Mammary epithelial cell (primary cell): ENCODE measurements at places on chromosomes 2 and 18. TPM values are rescaled to one million over a fixed set of nuclear protein-coding genes. Genes with fewer than 3 reads are reported as not detected.
A peak's percentile ranks its signal among the peaks of the same experiment; 100 is the strongest.

GRCh38 chr2:54858021-54858681 is 134.7 kb downstream of the EML6 start:
- DNase-seq = no peak

GRCh38 chr2:18820966-18821365 is 231.6 kb upstream of the NT5C1B start:
- DNase-seq = no peak

- DNase-seq = no peak
These were observed 96.4 kb upstream of the DNER start for GRCh38 chr2:229810786-229811185.

- DNase-seq = no peak
These were observed 66.1 kb downstream of the TMEFF2 start for GRCh38 chr2:192128655-192129054.

- no peak for DNase-seq
These were observed 1.2 kb upstream of the ME2 start for GRCh38 chr18:50877545-50878265.

- peak; percentile 20 for DNase-seq
These were observed 63.9 kb upstream of the ACVR1 start for GRCh38 chr2:157940024-157940423.

Gene TMEM18
- 9.2 TPM for total RNA-seq

DNA sequence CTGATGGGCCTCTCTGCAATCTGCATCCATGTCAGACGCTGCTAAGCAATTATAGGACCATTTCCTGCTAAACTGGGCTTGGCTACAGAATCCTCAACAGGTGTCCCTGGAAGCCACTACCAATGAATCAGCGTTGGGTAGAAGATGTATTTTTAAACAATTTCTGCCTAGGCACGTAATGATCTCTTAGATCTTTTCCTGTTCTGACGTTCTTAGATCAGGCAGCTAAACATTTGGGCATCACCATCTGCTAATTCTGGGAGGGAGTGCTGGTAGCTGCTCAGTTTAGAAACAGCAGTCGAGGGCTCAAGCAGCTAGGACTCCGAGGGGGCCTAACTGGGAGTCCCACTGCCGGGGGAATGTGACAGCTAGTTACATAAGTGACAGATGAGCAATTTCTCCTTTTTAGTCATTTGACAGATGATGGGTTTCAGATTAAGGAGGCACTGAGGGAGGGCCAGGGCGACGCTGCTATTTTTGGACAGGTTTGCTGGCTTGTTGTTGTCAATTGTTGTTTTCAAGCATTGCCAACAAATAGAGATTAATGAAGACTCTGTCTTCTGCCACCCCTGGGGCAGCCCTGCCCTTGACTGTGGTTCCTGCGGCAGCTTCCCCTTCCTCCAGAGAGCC is 92.7 kb downstream of the MRO start:
- no peak for DNase-seq

GRCh38 chr2:177717831-177718618 is 325.5 kb downstream of the AGPS start:
- DNase-seq = no peak

Gene FAM237A
- not detected in 2 replicates for total RNA-seq

Gene SRD5A2
- 0.08 TPM in 1 of 2 replicates, not detected in the other for total RNA-seq

Gene PJVK
- 1.3 TPM for total RNA-seq

Gene CRYGC
- total RNA-seq = 0.52 TPM in 1 of 2 replicates, not detected in the other

Gene GREB1
- 2.2 TPM for total RNA-seq

GRCh38 chr18:36303211-36303844 is 5.8 kb downstream of the FHOD3 start:
- DNase-seq = no peak

Gene STAT4
- total RNA-seq = 2.5 and 2.6 TPM in 2 replicates

- DNase-seq = no peak
These were observed 1.9 kb upstream of the ZFP36L2 start for GRCh38 chr2:43228321-43228751.

- DNase-seq = no peak
These were observed 233.8 kb downstream of the ICOS start for GRCh38 chr2:204170411-204170810.

Gene EVA1A
- total RNA-seq = 26.1 and 28.7 TPM in 2 replicates

DNA sequence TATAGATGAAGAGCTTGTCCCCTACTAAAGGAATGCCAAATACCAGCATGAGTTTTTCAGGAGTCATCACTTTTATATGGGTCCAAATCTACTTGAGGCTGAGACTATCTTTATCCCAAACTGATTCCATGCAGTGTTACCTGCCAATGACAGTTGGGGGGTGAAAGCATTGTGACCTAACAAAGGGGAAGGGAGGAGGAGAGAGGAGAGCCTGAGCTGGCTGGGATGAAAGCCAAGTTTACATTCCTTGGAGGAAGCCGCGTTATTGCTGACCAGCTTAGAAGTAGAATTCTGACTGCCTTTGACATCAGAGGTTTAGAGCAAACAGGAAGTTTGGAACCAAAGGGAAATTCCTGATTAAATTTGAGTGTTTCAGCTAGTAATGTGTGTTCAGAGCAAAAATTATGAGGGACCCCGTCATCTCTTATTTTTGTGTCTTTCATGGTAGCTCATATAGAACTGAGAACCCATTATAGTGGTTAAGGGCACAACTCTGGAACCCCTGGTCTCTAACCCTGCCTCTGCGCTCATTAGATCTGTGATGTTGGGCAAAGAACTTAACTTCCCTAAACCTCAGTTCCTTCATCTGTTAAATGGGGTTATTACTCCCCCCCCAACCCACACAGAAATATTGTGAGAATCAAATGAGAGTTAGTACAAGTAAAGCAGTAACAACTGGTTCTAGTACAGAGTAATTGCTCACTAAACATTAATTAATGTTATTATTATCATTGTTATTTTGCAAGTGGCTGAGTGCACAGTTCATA is 199.3 kb upstream of the EPAS1 start:
- peak; percentile 92 for DNase-seq

Gene SCG2
- total RNA-seq = not detected

Gene SKOR2
- total RNA-seq = not detected

GRCh38 chr2:164599954-164600589 is 21.2 kb downstream of the GRB14 start:
- peak; percentile 70 for DNase-seq

Gene FAM124B
- total RNA-seq = not detected

- no peak for DNase-seq
These were observed 6.6 kb upstream of the DNAH7 start for GRCh38 chr2:196075196-196075595.

GRCh38 chr2:239790721-239791120 is 234.4 kb downstream of the NDUFA10 start:
- DNase-seq = no peak

Gene WDR75
- 45.8 TPM for total RNA-seq

- DNase-seq = no peak
These were observed 263.5 kb upstream of the PXDN start for GRCh38 chr2:2007551-2008501.

- DNase-seq = no peak
These were observed 1142.1 kb downstream of the DPP10 start for GRCh38 chr2:115584507-115584906.

- DNase-seq = no peak
These were observed 57.3 kb downstream of the MTHFD2 start for GRCh38 chr2:74255660-74256213.

GRCh38 chr2:63364866-63365265 is 223.4 kb downstream of the WDPCP start:
- DNase-seq = no peak

GRCh38 chr2:216012830-216013079 is 596 bp downstream of the MREG start:
- DNase-seq = no peak

Gene ASB18
- total RNA-seq = not detected

- DNase-seq = no peak
These were observed 141.0 kb upstream of the KCTD1 start for GRCh38 chr18:26689226-26689879.

Gene ARHGEF4
- total RNA-seq = 48.8 TPM

GRCh38 chr2:230944123-230944653 is 19.1 kb upstream of the GPR55 start:
- no peak for DNase-seq

GRCh38 chr2:86807468-86808275 is 17.0 kb upstream of the CD8A start:
- peak; percentile 80 for DNase-seq

DNA sequence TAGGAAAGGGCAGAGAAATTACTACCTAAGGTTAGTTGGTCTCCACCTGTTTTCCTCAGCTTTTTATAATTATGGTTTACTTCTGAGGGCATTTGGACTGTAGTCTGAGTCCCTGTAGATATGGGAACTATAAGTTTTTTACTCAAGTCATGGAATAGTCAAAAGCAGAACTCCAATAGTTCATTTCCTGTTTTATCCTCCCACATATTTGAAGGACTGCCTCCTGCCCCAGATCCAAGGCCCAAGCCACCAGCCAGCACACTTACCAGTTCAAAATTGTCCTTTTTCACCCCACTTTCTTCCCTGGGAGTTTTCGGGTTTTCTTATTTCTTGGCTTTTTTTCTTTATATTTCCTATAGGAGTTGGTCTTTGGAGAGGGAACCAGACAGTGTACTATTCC is 164.1 kb downstream of the MBD5 start:
- DNase-seq = no peak

Gene CAVIN2
- 3.2 and 9.4 TPM in 2 replicates for total RNA-seq

- DNase-seq = peak; percentile 25
These were observed 177.7 kb downstream of the TMEM247 start for GRCh38 chr2:46657042-46657504.

DNA sequence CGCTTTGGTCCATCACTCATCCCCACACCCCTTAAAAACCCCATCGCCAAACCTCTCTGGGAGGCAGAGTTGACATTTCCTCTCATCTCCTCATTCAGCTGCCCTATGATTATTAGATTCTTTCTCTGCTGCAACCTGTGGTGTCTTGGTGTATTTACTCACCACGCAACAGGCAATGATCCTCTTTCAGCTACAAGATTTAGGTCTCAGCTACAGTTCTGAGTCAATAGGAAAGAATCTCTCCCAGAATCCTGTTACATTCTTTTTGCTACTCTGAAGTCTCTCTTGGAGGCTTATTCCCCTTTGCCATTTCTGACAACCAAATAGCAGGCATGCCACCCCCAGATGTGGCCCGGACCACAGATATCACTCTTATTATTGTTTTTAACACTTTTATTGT is 468.3 kb upstream of the GYPC start:
- DNase-seq = no peak
